Upper lobe of left lung (tissue), 6 donors: ENCODE measurements at places on chromosomes 1 and 21. TPM values are rescaled to one million over a fixed set of nuclear protein-coding genes. Genes with fewer than 3 reads are reported as not detected.
A peak's percentile ranks its signal among the peaks of the same experiment; 100 is the strongest.

The RGS8 gene
- 0.20 TPM for total RNA-seq

GRCh38 chr1:19043579-19044443, 87.3 kb upstream of the IFFO2 start:
- peak overlapping the region; percentile 26 for H3K27ac ChIP-seq
- no peak for DNase-seq
- H3K36me3 ChIP-seq: no peaks in the 10 kb centered on the region
- no peak overlapping the region for H3K4me3 ChIP-seq
- H3K27me3 ChIP-seq: no peaks in the 10 kb centered on the region

DNA sequence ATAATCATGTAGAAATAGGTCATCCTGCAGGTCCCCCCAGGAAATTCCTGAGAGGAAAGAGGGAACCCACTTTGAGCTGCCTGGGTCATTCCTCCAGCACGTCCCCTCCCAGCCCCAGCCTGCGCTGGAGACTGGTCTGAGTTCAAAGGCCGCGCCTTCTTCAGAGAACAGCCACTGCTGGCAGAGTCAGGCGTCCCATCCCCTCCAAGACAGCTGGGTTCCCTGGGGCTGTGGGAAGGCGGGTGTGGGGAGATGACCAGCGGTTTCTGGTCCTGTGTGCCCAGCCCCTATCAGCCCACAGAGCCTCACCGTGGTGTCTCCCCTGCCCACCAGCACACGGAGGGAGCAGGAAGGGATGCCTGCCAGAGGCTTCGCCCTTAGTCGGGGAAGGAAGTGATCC, 18.0 kb upstream of the TRAPPC10 start:
- no peaks in the 10 kb centered on the region for H3K36me3 ChIP-seq
- H3K27me3 ChIP-seq: no peaks in the 10 kb centered on the region
- DNase-seq: no peak
- no peak overlapping the region for H3K27ac ChIP-seq

DNA sequence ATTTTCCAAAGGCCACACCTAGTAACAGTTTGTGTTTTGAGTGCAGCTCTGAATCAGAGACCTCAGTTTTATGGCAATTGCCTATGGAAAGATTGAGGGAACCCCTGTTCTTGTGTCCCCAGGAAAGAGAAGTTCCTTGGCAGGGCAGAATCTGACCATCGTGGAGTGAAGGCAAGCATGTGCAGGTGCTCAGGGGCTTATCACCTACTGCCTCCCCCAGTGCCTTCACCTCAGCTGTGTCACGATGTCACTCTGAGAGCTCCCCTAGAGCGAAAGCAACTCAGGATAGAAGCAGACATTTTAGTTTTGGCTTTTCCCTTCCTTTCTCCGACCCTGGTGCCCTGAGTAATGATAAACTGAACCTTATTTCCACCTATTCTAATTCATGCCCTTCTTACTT, 1.8 kb upstream of the SPRR1A start:
- H3K27me3 ChIP-seq: no peaks in the 10 kb centered on the region
- H3K4me1 ChIP-seq: no peaks in the 10 kb centered on the region
- no peak overlapping the region for H3K27ac ChIP-seq
- no peaks in the 10 kb centered on the region for H3K36me3 ChIP-seq

GRCh38 chr1:23805025-23805424, 4.5 kb upstream of the GALE start:
- H3K4me1 ChIP-seq: peaks cover 12% of the 10 kb centered on the region
- H3K27ac ChIP-seq: no peak overlapping the region
- H3K27me3 ChIP-seq: no peaks in the 10 kb centered on the region
- no peak overlapping the region for H3K4me3 ChIP-seq
- peaks cover 31% of the 10 kb centered on the region for H3K36me3 ChIP-seq
- DNase-seq: no peak
